ENCODE measurements at places on chromosomes 3 and 15. TPM values are rescaled to one million over a fixed set of nuclear protein-coding genes. Genes with fewer than 3 reads are reported as not detected.

DNA sequence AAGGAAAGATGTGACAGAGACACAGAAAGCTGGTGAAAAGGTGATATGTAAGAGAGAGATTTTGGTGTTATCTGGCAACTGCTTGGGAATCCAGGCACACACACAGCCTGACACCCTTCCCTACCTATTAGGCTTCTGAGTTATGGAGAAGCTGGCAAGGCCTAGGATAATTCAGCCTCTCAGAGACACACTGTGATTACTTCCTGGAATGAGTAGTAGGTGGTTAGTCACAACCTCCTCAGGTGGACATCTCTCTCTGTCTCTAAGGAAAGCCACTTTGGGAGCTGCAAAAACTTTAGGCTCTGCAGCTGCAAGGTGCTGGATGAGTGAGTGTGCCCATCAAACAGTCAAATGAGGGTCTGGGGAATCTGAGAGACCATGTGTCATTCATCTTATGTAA lies 201.9 kb downstream of the PDCD6IP start:
- H3K27me3 ChIP-seq = no peaks in the 10 kb centered on the region
- DNase-seq = no peak
- no peak overlapping the region for H3K27ac ChIP-seq
- H3K4me1 ChIP-seq = no peaks in the 10 kb centered on the region

DNA sequence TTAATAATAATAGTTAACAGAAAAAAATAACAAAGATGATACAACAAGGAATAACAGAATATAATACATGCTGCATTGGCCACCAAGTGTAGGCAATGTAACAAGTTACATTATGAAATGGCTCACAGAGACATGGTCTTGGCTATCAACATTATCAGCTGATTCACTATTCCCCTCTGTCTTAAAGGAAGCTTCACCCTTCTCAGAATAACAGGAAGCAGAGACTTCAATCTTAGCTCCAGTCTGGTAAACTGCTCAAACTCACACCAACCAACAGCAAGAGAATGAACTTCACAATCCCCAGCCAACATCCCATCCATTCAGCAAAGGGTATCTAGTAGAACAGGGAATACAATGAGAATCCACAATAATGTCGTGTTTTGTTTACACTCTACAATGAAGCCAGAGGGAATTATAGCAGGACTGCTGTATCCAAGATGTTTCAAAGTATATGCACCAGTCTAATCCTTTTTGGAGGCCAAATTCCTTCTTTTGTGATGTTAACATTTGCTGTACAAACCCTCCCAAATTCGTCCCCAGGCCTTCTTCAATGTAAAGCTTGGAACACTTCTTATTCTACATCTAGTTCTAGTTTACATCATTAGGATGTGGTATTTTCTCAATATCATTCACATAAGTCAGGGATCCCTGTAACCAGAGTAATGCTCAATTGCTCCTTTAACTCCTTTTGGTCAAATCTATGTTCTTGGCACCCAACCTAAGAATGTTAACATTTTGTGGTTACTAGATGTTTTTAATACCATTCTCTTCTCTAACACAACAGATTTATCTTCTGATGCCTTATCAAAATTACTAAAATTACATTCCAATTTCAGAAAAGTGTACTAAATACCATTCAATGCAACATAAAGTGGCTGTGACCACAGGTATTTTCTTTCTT lies 52.4 kb upstream of the CMSS1 start:
- H3K4me1 ChIP-seq = no peaks in the 10 kb centered on the region
- no peak for DNase-seq
- no peak overlapping the region for H3K4me3 ChIP-seq
- H3K27ac ChIP-seq = no peak overlapping the region
- no peaks in the 10 kb centered on the region for H3K27me3 ChIP-seq

- peaks cover 12% of the 10 kb centered on the region for H3K4me1 ChIP-seq
- no peaks in the 10 kb centered on the region for H3K27me3 ChIP-seq
- H3K4me3 ChIP-seq = peak overlapping the region; percentile 52
- no peak overlapping the region for H3K27ac ChIP-seq
- H3K36me3 ChIP-seq = no peaks in the 10 kb centered on the region
Observed at GRCh38 chr3:9600597-9600996, 47.0 kb upstream of the LHFPL4 start.

CSTA gene
- not detected for total RNA-seq

DNA sequence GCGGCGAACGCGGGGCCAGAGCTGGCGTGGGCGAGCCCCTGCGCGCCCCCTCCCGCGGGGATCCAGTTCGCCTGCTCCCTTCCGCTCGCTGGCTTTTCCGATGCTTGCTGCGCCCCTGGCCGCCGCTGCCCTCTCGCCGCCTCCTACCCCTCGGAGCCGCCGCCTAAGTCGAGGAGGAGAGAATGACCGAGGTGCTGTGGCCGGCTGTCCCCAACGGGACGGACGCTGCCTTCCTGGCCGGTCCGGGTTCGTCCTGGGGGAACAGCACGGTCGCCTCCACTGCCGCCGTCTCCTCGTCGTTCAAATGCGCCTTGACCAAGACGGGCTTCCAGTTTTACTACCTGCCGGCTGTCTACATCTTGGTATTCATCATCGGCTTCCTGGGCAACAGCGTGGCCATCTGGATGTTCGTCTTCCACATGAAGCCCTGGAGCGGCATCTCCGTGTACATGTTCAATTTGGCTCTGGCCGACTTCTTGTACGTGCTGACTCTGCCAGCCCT lies 721 bp downstream of the P2RY1 start:
- H3K36me3 ChIP-seq = peaks cover 26% of the 10 kb centered on the region
- no peak for DNase-seq
- H3K27me3 ChIP-seq = no peaks in the 10 kb centered on the region
- peaks cover 53% of the 10 kb centered on the region for H3K4me1 ChIP-seq
- H3K27ac ChIP-seq = peak overlapping the region; percentile 46

- no peak overlapping the region for H3K4me3 ChIP-seq
- H3K27me3 ChIP-seq = no peaks in the 10 kb centered on the region
- no peak for DNase-seq
- no peaks in the 10 kb centered on the region for H3K36me3 ChIP-seq
Observed at GRCh38 chr3:18438586-18438985, 13.4 kb upstream of the SATB1 start.

GRCh38 chr3:169146179-169146665 lies 517.3 kb downstream of the MECOM start:
- H3K4me1 ChIP-seq = peaks cover 19% of the 10 kb centered on the region
- DNase-seq = peak; percentile 78
- H3K4me3 ChIP-seq = peak overlapping the region; percentile 97
- H3K27me3 ChIP-seq = no peaks in the 10 kb centered on the region

- H3K36me3 ChIP-seq = no peaks in the 10 kb centered on the region
- H3K27ac ChIP-seq = peak overlapping the region; percentile 28
- peaks cover 16% of the 10 kb centered on the region for H3K4me1 ChIP-seq
- H3K4me3 ChIP-seq = no peak overlapping the region
- DNase-seq = no peak
- no peaks in the 10 kb centered on the region for H3K27me3 ChIP-seq
Observed at GRCh38 chr15:48940508-48940907, 23.2 kb downstream of the SHC4 start.

FBXO40 gene
- not detected for total RNA-seq

DNA sequence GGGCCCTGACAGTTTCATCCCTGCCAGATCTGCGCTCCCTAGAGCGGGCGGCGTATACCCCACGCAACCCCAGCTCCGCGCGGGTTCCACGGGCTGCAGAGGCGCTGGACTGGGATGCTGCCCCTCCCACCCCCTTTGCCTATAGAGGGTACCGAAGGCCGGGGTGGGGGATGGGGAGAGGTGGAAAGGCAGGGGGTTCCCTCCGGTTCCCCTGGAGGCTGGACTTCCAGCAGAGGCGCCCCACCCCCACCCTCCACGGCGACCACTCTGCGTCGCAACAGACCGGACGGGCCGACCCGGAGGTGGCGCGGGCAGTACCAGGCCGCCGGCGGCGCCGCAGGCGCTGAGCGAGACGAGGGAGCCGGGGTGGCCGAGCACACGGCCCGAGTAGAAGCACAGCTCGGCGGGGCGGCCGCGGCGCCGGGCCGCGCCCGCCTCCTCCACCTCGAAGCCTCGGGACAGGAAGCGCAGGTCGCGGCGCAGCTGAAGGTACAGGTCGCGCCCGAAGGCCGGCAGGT lies 995 bp downstream of the ADAMTS17 start:
- H3K36me3 ChIP-seq = peaks cover 16% of the 10 kb centered on the region
- H3K4me1 ChIP-seq = peaks cover 3% of the 10 kb centered on the region
- H3K27me3 ChIP-seq = peaks cover 64% of the 10 kb centered on the region
- no peak for DNase-seq

GRCh38 chr15:96053031-96053780 lies 277.3 kb upstream of the NR2F2 start:
- H3K36me3 ChIP-seq = no peaks in the 10 kb centered on the region
- H3K4me3 ChIP-seq = peak overlapping the region; percentile 67
- H3K4me1 ChIP-seq = peaks cover 25% of the 10 kb centered on the region
- H3K27me3 ChIP-seq = no peaks in the 10 kb centered on the region
